ENCODE measurements at places on chromosomes 3 and 15.
A peak's percentile ranks its signal among the peaks of the same experiment; 100 is the strongest.

GRCh38 chr3:24388611-24389010 is 106.0 kb downstream of the THRB start:
- DNase-seq, result no peak

GRCh38 chr3:153291059-153291685 is 129.1 kb downstream of the RAP2B start:
- DNase-seq, result peak; percentile 30

DNA sequence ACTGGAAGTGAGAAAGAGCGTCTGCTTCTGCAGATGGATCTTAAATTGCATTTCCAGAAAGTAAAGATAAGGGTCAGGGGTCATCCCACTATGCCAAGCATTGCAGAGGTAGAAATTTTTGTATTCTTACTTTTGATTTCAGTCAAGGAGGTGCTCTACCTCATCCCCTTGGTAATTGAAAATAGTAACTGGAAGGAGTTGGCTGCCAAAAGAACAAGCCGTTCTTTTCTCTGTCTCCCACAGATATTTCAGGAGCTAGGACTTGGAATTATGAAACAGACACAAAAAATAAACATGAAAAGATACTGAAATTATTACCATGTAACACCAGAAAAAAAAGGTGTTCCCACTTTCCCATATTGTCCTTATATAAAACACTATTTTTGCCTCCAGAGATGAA is 309.9 kb upstream of the UMPS start:
- no peak for DNase-seq

DNA sequence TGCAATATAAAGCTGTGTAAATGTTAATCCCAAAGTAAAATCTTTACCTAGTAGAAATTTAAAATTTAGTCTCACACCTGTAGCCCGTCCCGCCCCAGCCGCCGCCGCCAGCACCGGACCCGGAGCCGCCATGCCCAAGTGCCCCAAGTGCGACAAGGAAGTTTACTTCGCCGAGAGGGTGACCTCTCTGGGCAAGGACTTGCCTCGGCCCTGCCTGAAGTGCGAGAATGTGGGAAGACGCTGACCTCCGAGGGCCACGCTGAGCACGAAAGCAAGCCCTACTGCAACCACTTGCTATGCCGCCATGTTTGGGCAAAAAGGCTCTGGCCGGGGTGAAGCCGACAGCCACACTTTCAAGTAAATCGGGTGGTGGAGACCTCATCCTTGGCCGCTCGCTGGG is 22.1 kb upstream of the TOP2B start:
- no peak for DNase-seq

GRCh38 chr3:140128631-140129030 is 193.6 kb downstream of the CLSTN2 start:
- peak; percentile 18 for DNase-seq

DNA sequence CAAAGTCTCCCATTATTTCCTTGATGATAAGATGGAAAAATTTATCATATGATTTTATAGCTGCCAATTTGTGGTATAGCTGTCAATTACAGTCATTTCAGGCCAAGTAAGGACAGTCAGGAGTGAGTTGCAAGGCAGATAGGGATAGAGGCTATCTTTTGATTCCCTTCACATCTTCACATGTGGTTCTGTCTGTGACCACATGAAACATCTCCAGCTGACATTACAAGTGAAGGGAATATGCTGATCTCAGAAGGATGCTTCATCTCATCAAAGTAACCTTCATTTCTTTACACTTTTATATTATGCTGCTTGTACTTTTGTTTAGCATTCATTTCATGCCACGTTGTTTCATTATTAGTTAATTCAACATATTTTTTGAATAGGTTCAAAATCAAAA is 136.9 kb upstream of the CFAP20DC start:
- no peak for DNase-seq

- no peak for DNase-seq
These were observed 6.9 kb upstream of the CLPX start for GRCh38 chr15:65192016-65192415.

GRCh38 chr3:50248387-50248786 is 12.4 kb downstream of the GNAI2 start:
- no peak for DNase-seq

- no peak for DNase-seq
These were observed 695 bp downstream of the GMPS start for GRCh38 chr3:155870945-155871745.

DNA sequence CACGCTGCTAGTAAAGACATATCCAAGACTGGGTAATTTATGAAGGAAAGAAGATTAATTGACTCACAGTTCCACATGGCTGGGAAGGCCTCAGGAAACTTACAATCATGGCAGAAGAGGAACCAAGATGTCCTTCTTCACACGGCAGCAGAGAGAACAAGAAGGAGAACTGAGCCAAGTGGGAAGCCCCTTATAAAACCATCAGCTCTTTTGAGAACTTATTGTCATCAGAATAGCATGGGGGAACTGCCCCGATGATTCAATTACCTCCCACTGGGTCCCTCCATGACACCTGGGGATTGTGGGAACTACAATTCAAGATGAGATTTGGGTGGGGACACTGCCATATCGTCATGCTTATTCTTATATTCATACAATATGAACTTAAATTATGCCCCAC is 49.0 kb downstream of the DUT start:
- no peak for DNase-seq

GRCh38 chr3:4771243-4771642 is 208.0 kb upstream of the BHLHE40 start:
- no peak for DNase-seq

DNA sequence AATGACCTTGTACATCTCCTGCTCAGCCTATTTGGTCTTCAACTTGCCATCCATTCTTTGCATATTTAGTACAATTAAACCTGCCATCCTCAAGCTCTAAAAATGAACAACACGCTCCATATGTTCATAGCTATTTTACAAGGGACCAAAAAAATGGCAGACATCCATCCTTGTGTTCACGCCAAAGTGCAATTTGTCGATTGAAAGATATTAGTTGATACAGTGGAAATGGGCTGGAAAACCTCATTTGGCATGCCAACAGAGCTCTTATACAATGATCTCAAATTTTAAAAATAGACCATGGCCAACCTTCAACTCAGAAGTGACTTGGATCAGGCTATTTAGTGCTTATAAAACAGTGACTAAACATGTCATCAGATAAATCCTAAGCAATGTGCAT is 413.6 kb upstream of the ARL6 start:
- no peak for DNase-seq

GRCh38 chr3:72591522-72592421 is 256.5 kb downstream of the SHQ1 start:
- DNase-seq, result peak; percentile 74

DNA sequence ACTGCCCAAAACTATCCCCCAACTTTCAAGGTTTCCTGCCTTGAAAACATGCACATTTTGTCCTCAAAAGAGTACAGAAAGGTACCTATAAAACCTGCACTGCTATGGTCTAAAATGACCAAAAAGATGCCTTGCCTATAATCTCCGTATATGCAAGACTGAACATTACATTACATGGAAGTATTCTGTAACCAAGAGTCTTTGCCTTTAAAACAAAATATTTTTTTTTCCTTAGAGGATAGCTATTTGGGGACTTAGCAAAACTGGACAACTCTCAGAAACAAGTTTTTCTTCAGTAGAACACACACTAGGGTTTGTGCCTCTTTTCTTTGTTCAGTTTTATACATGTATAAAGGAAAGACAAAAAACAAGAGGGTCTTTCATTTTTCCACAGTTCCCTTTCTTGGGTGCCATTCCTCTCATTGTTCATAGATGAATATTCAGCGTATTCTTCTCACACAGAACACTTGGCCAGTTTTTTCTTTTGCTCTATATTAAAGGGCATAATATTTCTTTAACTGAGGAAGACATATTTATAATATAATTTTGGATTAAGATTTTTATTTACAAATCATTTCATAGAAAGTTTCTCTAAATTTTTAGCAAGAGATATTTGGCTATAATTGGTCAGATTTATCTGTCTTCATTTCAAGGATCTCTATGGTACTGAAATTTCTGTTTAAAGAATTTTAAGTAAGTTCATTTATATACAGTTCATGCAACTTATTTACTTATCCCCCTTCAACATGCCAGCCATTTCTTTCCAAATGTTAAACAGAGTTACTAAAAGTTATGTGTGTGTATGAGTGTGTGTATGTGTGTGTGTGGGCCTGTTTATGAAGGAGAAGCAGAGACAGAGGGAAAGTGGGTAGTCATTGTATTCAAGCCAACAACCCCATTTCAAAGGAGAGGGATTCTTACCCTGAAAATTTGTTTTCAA is 142.6 kb downstream of the ZBTB20 start:
- DNase-seq, result no peak

DNA sequence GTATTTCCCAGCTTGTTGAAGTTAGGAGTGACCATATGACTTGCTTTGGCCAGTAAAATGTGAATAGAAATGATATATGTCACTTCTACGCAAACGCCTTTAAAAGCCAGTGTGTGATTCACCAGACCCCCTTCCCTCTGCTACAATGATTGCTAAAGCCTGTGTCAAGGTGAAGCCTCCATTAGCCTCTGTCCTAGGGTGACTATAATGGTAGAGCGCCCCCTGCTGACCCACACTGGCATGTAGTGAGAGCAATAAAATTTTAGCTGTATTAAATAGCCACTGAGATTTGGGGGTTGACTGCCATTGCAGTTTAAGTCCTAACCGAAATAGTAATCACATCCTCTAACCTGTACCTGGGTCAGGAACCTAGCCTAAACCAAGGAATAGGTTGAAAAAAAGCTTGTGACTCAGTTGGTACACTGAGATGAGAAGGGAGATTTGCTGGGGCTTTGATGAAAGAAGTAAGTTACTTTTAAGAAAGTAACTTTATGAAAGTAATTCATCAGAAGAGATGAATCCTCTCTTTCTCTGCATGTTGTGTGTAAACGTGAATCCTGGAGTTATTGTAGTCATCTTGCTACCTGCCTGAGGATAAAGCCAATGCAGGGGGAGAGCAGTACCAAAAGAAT is 52.6 kb downstream of the GTF2E1 start:
- peak; percentile 66 for DNase-seq
